Activated naive CD4-positive, alpha-beta T cell treated with anti-CD3 and anti-CD28 coated beads, Interleukin-2, amount 50 U/mL, for 72 hours (primary cell): ENCODE measurements at places on chromosomes 11 and 22. TPM values are rescaled to one million over a fixed set of nuclear protein-coding genes. Genes with fewer than 3 reads are reported as not detected.

DNA sequence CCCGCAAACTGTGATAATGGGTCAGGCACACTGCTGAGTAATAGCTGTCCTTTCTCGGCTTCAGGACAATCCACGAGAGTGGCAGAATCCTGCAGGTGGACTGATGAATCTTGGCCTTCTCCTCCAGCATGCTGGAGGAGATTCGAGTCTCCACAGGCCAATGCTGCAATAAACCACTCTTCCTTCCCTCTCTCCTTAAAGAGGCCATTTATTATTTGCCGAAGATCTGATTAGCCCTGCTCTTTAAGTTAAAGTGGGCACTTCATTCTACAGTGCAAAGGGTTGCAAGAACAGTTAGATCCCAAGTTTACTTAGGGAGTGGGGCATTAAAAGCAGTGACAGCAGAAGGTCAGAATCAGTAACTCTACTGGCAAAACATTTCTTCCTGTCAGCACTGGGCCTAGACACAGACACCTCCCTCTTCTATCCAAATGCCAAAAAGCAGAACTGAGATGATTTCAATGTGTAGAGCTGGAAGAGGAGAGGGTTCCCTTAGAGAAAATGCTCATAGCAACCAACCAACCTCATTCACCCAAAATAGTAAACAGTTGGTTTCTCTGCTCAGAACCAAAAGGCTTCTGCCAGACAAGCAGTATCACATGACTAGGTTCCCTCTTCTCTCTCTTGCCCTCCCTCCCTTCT, 121.7 kb downstream of the SGSM3 start:
- no peak for DNase-seq

TCIRG1 gene
- total RNA-seq, result 295 TPM

OR2D3 gene
- not detected for total RNA-seq

ABCC8 gene
- total RNA-seq, result not detected

DNA sequence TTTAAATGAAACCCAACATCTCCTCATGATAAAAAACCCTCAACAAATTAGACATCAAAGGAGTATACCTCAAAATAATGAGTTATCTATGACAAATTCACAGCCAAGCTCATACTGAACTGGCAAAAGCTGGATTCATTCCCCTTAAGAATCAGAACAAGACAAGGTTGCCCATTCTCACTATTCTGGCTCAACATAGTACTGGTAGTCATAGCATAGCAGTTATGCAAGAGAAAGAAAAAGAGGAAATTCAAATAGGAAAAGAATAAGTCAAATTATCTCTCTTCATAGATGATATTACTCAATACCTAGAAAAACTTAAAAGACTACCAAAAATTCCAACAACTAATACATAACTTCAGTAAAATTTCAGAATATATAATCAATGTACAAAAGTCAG, 29.4 kb upstream of the XKR3 start:
- DNase-seq, result no peak

DNA sequence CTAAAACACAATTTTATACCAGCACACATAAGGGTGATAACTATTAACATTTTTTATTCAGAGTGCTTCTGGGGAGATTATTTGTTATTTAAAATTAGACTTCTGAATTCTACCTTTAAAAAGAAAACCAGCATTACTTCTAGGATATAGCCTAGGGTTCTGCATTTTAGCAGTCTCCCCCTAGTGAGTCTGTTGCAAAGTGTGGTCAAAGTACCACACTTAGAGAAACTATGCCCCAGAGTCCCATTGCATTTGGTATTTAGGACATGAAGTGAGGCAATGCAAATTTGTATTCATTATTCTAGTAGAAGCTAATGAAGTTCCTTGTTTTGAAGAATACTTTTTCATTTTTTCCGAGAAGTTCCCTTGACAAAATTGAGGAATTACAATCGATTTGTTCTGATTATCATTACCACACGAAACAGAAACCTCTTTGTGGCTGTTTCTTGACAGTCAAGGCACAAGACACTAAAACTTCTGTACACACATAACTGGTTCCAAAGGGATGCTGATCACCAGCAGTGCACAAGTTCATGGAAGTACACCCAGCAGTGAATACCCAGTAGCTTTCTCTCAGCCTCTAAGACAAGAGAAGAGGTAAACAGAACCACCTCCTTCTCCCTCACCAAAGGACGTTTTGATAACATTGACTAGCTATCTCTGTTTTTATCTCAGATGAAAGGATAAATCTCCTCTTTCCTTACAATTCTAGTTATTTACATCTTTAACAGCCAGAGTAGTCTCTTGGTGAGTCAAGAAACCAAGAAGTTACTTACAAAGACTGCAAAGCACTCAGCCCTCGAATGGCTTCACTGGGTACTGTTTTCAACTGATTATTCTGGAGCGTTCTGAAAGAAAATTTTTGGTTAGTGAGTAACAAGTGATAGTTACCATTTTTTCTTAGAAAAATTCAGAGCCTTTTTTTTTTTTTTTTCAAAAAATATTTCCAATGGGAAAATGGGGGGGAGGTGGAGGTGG, 27.6 kb upstream of the CCDC34 start:
- no peak for DNase-seq

ELFN2 gene
- total RNA-seq, result 2.0 TPM

DNA sequence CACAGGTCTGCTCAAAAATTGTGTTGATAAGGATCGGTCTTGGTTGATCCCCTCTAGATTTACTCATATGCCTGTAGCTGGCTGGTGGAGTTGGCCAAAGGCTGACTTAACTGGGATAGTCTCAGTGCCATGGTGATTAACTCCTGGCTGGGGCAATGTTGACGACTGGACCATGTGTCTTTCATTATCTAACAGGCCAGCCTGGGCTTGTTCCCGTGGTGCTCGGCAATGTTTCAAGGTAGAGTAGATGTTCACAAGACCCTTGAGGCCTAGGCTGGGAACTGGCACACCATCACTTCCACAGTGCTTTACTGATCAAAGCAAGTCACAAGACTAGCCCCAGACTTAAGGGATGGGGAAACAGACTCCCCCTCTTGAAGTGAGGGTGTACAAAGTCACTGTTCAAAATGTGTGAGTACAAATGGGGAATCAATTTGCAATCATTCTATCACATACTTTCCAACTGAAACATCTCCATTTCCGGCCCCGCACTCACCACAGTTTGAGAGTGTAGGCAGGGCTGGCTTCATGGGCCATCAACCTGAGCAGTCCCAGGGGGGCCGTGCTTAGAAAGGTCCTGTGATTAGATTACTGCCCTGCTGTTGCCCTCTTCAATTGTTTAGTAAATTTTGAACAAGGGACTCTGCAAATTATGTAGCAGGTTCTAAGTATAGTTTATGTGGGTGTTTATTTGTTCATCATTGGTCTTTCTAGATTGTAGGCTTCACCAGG, 240.8 kb downstream of the NELL1 start:
- DNase-seq, result no peak

GRCh38 chr11:8103909-8104308, 22.9 kb downstream of the TUB start:
- DNase-seq, result no peak

- peak; percentile 67 for DNase-seq
Observed at GRCh38 chr11:65078151-65078550, 5.7 kb downstream of the CDCA5 start.

- no peak for DNase-seq
Observed at GRCh38 chr11:2132246-2132645, 6.9 kb downstream of the IGF2 start.

GRCh38 chr11:68935066-68935465, 31.4 kb downstream of the IGHMBP2 start:
- no peak for DNase-seq

DNA sequence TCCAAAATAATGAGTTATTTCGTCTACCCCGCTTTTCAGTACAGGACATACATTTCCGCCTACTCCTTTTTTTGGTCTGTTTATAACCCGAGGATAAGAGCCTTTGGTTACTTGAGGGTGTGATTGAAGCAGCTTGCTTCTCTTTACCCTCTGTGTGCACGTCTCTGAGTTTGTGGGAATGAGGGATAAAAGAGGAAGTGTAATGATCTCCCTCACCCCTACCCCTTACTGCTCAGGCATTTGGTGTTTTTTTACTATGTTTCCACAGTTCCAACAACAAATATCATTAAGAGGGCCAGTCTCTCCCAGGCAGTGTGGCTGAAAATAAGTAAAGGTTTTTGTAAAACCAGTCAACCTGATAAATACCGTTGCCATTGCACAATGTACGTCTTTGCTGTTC, 83.2 kb upstream of the GAL start:
- no peak for DNase-seq

GRCh38 chr22:46425016-46425415, 89.5 kb downstream of the TRMU start:
- DNase-seq, result no peak

- DNase-seq, result no peak
Observed at GRCh38 chr22:25069758-25070481, 117.4 kb downstream of the KIAA1671 start.

DNA sequence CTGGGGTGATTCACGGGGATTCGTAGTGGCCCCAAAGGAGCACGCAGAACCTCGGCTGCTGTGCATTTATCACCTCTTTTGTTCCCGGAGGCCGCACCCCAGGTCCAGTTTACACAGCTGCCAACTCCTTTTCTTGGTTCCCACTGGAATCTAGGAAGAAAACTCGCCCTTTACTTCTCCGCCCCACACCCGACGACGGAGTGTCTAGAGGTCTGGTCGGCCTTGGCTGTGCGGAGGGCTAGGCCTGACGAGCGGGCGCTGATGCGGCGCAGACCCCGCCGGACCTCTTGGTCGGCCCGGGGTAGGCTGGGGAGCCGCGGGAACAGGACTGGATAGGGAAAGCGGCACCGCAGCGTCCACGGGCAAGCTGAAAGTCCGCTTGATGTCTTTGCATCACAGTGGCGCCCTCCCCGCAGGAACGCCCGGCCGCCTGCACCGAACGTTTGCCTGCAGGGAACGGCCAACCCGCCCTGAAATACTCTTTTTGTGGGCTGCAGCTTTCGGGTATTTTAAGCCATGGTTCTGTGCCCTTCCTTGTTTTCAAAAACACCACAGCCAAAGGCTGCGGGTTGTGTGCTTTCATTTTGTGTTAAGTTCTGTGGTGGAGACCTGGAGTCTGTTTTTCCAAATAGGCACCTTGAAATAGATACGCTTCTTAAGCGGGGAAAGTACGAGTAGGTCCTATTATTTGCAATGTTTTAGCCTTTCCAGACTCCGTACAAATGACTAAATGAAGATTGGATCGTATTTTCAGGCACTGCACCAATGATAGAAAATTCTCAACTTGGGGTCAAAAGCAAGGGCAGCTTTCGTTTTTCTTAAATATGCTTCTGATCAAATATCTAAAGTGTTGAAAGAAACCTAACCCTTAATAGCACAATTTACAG, 829 bp upstream of the ZBED5 start:
- peak; percentile 51 for DNase-seq

DNA sequence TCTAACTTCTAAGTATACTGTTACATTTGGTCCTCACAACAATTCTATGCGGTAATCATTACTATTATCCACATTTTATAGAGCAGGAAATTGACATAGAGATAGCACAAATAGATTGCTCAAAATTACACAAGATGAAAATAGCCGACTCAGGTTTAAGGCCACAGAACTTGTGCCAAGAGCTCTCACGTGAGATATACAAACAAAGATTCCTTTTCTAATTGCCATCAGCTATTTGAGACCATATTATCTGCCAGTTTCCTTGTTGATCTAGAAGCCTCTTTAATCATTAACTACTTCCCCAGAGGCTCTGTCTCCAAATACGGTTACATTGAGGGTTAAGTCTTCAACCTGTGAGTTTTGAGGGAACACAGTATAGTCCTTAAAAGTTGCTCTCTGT, 61.0 kb upstream of the GLYATL1B start:
- no peak for DNase-seq

DNA sequence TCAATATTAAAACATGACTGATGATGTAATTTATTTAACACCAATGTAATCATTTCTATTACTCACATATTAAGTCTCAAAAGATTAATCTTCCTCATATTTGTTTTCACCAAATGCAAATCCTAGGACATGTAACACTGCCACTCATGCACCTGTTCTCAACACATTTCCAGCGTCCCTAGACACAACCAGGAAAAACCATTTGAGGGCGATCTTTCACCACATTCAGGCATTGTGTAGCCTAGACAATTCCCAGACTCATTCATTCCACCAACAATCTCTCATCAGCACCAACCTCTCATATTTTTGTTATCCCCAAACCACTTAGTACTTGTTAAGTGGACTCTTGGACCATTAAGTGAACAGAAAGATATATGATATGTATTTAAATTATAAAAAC, 66.1 kb downstream of the SLC36A4 start:
- DNase-seq, result no peak

- DNase-seq, result no peak
Observed at GRCh38 chr11:848380-848931, 5.8 kb downstream of the TSPAN4 start.

GRCh38 chr11:3865388-3866193, 10.1 kb downstream of the STIM1 start:
- no peak for DNase-seq

NCAM1 gene
- 0.39 TPM for total RNA-seq

- DNase-seq, result no peak
Observed at GRCh38 chr11:120906766-120907165, 117.1 kb upstream of the TBCEL start.

KRTAP5-8 gene
- total RNA-seq, result not detected

DNA sequence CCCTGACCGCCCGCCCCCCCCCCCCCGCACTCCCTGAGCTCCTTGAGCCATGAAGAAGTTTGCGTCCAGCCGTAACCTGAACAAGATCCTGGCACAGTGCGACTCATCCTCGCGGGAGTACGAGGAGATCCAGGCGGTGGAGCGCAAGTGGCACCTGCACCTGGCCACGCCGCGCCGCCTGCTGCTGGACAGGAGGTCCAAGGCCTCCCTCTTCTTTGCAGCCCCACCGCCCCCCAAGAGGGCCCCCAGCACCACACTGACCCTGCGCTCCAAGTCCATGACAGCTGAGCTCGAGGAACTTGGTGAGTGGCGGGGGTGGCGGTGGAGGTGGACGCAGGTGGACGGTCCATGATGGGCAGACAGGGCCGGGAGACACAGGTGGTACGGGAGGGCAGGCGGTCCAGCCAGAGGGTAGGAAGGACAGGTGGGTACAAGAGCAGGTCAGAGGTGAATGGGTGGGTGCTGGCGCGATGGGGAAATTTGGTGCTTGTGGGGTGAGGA, 32.1 kb upstream of the ACR start:
- no peak for DNase-seq

DNA sequence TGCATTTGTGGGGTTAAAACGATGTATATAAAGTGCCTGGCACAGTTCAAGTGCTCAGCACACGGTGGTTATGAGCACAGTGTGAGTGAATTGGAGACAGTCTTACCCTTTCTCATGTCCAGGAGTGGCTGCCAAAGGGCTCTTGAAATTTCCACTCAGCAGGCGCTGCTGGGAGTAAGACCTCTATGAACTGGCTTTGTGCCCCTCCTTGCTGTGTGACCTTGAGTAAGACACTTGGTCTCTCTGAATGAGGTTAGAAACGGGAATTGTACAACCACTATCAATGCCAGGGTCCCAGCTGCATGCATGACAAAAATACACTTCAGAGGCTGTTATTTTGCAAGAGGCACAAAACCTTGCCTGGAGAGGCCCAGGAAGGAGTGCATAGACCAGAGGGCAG, 86.6 kb downstream of the TSPAN18 start:
- no peak for DNase-seq

- no peak for DNase-seq
Observed at GRCh38 chr22:49372530-49373288, 455.0 kb downstream of the BRD1 start.
